Activated CD4-positive, alpha-beta T cell treated with anti-CD3 and anti-CD28 coated beads, Interleukin-2, amount 10 ng/mL, durations not matched to agents 7 days and 5 days (primary cell): ENCODE measurements at places on chromosomes 3 and 15. TPM values are rescaled to one million over a fixed set of nuclear protein-coding genes. Genes with fewer than 3 reads are reported as not detected.

- DNase-seq: no peak
- H3K4me1 ChIP-seq: peaks cover 19% of the 10 kb centered on the region
- no peak overlapping the region for H3K27ac ChIP-seq
- H3K36me3 ChIP-seq: no peaks in the 10 kb centered on the region
Observed at GRCh38 chr15:59443341-59444072, 5.5 kb downstream of the FAM81A start.

- H3K4me1 ChIP-seq: peaks cover 72% of the 10 kb centered on the region
- peaks cover 46% of the 10 kb centered on the region for H3K36me3 ChIP-seq
- peaks cover 7% of the 10 kb centered on the region for H3K27me3 ChIP-seq
- H3K27ac ChIP-seq: peak overlapping the region; percentile 96
- peak; percentile 54 for DNase-seq
Observed at GRCh38 chr15:60396958-60397771, 621 bp downstream of the ANXA2 start.

GRCh38 chr3:133841196-133841595 lies 35.6 kb downstream of the SRPRB start:
- H3K4me1 ChIP-seq: no peaks in the 10 kb centered on the region
- no peak overlapping the region for H3K27ac ChIP-seq
- H3K27me3 ChIP-seq: peaks cover 5% of the 10 kb centered on the region
- no peak overlapping the region for H3K4me3 ChIP-seq
- H3K36me3 ChIP-seq: no peaks in the 10 kb centered on the region

The EBLN2 gene
- 6.3 TPM for total RNA-seq

GRCh38 chr3:9452417-9452816 lies 55.0 kb downstream of the SETD5 start:
- H3K4me1 ChIP-seq: peaks cover 34% of the 10 kb centered on the region
- no peaks in the 10 kb centered on the region for H3K27me3 ChIP-seq
- peaks cover 45% of the 10 kb centered on the region for H3K36me3 ChIP-seq
- H3K4me3 ChIP-seq: peak overlapping the region; percentile 33
- DNase-seq: peak; percentile 42
- peak overlapping the region; percentile 87 for H3K27ac ChIP-seq

DNA sequence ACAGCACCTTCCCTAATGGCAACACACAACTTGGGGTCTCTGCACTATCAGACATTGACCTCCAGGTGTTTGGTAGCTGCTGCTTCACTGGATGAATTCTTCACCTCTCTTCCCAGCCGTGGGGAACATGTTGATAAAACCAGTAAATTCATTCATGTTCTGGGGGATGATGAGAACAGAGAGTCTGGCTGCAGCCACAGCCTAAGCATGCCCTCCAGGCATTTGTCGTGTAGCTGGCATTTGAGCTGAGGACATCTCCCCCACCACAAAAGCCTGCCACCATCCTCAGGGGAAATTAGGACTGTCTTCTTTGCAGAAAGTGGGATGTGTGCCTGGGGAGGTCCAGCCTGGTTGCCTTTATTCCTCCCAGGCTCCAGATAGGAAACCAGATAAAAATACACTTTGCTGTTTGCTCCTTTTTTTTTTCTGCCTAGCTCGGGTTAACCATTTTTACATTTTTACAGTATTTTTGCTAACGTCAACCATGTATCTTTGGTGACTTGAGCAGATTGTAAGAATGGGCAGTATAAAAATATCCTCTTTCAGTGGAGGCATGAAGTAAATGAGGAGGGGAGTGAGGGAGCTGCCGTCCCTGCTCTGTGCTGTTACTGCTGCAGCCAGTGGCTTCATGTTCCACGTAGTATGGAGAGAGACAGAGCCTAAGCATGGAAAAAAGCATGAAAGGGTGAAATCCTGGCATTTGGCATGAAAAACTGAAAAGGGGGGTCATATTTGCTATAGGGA lies 444.0 kb downstream of the EPHB1 start:
- no peak overlapping the region for H3K4me3 ChIP-seq
- no peak for DNase-seq
- no peaks in the 10 kb centered on the region for H3K27me3 ChIP-seq
- no peak overlapping the region for H3K27ac ChIP-seq

DNA sequence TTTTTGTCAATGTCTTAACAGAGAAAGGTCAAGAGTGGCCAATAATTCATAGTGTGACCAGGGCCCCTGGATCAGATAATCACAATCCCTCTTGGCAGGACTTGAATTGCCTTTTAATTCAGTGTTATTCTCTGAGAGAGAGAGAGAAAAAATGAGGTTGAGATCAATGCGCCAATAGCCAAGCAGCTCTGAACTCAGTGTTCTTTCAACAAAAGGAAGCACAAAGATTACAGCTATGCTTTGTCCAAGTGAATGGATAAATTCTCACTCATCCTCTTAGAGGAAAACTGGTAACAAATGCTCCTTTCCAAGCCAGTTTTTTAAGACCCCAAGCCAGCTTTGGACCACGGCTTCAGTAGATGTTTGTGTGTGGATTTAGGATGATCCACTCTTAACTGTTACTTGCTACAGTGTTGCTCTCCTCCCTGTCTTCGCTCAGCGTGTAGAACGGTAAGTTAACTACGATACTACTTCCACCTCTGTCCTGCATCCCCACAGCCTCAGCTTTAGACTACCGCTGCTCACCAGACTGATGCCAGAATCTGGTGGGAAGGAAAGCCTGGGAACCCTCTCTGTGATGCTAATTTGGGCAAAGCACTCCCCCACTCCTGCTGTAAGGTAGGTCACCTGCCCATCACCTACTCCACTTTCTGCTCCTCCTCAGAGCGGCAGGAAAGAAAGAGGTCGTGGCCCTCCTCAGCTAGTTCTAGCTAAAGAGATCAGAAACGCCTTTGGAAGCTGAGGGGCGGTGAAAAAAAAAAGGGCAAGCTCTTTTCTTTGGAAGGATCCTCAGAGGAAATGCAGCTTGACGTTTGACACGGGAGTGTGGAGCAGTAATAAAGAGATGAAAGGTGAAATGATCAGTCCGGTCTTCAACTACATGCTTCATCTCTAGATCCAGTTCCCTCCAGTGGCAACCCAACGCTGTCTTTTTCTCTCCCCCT lies 46.8 kb upstream of the LPP start:
- DNase-seq: no peak
- no peaks in the 10 kb centered on the region for H3K36me3 ChIP-seq
- peaks cover 6% of the 10 kb centered on the region for H3K4me1 ChIP-seq

DNA sequence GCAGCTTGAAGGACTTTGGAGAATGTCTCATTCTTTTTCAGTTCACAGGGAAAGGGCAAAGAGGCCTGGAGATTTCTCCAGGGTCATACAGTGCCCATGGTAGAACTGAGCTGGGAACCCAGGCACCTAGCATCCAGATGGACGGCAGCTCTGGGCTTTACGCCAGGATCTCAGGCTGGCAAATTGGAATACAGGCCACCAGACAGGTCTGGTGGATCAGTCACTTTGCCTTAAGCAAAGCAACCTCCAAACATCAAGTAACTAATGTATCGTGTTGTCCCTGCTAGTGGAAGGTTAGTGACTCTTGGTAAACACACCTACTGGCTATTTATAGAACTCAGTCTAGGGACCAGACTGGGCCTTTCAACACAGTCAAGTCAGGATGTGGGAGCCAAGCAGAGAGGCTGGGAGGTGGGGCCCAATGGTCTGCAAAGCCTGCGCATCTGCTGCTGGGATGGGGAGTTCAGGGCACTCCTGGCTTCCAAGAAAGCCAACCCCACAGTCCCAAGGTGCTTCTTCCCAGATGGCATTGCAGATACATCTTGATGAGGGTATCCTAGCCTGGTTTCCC lies 30.2 kb downstream of the RPLP1 start:
- H3K27ac ChIP-seq: no peak overlapping the region
- H3K4me3 ChIP-seq: no peak overlapping the region
- H3K4me1 ChIP-seq: no peaks in the 10 kb centered on the region
- H3K27me3 ChIP-seq: peaks cover 6% of the 10 kb centered on the region

DNA sequence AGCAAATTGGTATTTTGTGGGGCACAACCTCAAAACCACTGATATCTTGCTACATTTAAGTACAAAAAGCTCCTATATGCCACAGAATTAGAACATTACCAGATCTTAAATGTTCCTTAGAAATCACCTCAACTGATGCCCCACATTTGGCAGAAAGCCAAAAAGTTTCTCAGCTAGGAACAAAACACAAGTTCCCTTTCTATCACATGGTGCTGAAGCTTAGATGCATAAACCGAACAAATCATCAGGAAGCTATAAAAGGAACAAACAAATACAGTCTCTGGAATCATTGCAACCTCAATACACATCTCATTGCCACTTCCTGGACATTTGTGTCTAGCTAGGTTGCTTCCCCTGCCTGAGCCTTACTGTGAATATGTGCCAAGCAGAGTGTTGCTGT lies 492.6 kb downstream of the LPP start:
- H3K27ac ChIP-seq: no peak overlapping the region
- no peak for DNase-seq
- no peaks in the 10 kb centered on the region for H3K27me3 ChIP-seq
- peaks cover 11% of the 10 kb centered on the region for H3K4me1 ChIP-seq
- no peak overlapping the region for H3K4me3 ChIP-seq

GRCh38 chr3:184414418-184415202 lies 34.8 kb downstream of the CHRD start:
- H3K36me3 ChIP-seq: no peaks in the 10 kb centered on the region
- no peak for DNase-seq
- no peak overlapping the region for H3K27ac ChIP-seq
- H3K4me1 ChIP-seq: peaks cover 2% of the 10 kb centered on the region

DNA sequence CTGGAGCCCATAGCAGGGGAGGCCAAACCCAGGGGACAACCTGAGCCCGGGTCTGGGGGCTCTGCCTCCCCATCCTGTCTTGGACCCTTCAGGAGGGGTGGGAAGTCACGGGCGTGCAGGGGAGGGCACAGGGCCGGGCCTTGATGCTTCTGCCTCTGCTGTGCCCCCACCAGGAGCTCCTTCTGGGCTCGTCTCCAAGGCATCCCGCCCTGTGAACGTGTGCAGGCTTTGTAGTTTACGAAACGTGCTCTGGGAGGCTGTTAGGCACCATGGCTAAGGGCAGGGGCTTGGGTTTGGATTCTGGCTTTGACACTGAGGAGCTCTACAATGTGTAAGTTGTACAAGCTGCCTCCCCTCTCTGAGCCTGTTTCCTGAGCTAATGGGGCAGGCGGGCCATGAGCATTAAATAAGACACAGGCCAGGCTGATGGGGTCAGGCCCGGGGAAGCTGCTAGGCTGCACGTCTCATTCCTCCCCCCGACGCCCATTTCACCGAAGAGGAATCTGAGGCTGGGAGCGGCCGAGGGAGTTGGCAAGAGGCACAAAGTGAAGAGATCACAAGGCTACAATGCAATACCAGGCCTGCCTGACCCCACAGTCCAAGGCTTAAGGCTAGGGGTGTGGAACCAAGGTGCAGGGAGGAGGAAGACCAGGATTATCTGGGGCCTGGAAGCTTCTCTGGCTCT lies 19.6 kb downstream of the PLXND1 start:
- no peak overlapping the region for H3K4me3 ChIP-seq
- no peaks in the 10 kb centered on the region for H3K4me1 ChIP-seq
- H3K27ac ChIP-seq: no peak overlapping the region
- peaks cover 17% of the 10 kb centered on the region for H3K27me3 ChIP-seq

The IQCF5 gene
- total RNA-seq: not detected

DNA sequence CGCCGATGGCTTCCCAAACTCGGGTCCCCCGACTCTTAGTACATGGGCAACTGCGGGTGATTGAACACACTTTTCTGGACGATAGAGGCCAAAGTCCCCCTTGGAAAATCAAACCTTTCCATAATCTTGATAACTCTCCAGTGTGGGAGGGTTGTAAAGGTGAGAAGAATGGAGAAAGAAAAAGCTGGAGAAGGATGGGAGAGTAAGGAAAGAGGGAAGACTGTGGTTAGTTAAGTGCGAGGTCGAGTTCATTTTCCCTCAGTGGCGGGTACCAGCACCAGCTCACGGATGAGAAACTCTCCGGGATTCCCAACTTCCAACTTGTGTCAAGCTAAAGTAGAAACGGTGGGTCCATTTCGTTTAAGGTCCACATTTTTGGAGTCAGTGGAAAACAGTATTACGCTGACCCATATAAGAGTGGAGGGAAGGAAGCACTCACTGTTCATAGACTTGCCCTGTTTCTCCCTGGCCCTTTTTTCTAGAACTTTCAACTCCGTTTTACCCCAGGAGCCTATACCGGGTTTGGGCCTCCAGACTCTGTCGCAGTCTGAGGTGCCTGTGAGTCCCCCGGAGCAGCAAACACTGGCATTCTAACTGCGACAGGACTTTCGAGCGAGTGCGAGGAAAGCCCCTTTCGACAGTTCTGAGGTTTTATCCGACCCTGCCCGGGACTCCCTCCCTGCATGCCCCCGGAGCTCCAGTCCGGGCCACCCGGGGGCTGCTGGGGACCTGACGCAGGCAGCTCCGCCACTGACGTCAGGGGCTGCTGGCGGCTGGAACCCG lies 14.8 kb downstream of the ZIC1 start:
- H3K36me3 ChIP-seq: peaks cover 3% of the 10 kb centered on the region
- peaks cover 55% of the 10 kb centered on the region for H3K27me3 ChIP-seq
- H3K27ac ChIP-seq: no peak overlapping the region
- DNase-seq: no peak

DNA sequence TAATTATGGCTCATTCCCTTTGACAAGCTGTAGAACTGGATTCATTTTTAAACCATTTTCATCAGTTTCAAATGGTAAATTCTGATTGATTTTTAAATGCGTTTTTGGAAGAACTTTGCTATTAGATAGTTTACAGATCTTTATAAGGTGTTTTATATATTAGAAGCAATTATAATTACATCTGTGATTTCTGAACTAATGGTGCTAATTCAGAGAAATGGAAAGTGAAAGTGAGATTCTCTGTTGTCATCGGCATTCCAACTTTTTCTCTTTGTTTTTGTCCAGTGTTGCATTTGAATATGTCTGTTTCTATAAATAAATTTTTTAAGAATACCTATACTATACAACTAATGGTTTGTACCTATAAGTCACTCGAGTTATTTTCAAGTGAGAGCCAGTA lies 62.7 kb downstream of the PXYLP1 start:
- peaks cover 39% of the 10 kb centered on the region for H3K36me3 ChIP-seq
- peaks cover 20% of the 10 kb centered on the region for H3K4me1 ChIP-seq
- peaks cover 2% of the 10 kb centered on the region for H3K27me3 ChIP-seq
- DNase-seq: no peak
- peak overlapping the region; percentile 88 for H3K27ac ChIP-seq

- peak overlapping the region; percentile 2 for H3K4me3 ChIP-seq
- H3K27me3 ChIP-seq: no peaks in the 10 kb centered on the region
- peak overlapping the region; percentile 92 for H3K27ac ChIP-seq
- peaks cover 31% of the 10 kb centered on the region for H3K4me1 ChIP-seq
- peaks cover 4% of the 10 kb centered on the region for H3K36me3 ChIP-seq
Observed at GRCh38 chr3:143751643-143752178, 96.6 kb downstream of the SLC9A9 start.

GRCh38 chr3:102125197-102125993 lies 276.1 kb downstream of the NFKBIZ start:
- no peak for DNase-seq
- H3K27ac ChIP-seq: no peak overlapping the region
- no peak overlapping the region for H3K4me3 ChIP-seq
- H3K36me3 ChIP-seq: peaks cover 23% of the 10 kb centered on the region
